ENCODE measurements at places on chromosomes 12 and 14. TPM values are rescaled to one million over a fixed set of nuclear protein-coding genes. Genes with fewer than 3 reads are reported as not detected.

DNA sequence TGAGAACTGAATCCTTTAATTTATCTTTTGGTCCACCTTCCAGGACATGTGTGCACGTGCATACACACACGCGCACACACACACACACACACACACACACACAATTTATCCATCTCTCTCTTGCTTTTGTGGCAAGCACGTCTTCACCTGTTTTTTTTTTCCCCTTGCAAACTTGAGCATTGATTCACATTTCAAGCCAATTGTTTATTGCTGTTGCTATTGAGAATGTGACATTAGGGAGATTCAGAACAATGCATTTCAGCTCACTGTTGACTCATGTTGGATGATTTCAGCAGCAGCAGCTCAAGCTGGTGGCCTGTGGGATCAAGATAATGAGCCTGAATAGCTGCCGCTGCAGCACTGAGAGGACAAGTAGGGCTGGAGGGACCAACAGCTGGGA lies 128.9 kb downstream of the SNAPC1 start:
- H3K27ac ChIP-seq = no peak overlapping the region
- peaks cover 18% of the 10 kb centered on the region for H3K27me3 ChIP-seq
- H3K36me3 ChIP-seq = peaks cover 7% of the 10 kb centered on the region
- H3K4me3 ChIP-seq = no peak overlapping the region
- H3K4me1 ChIP-seq = peaks cover 27% of the 10 kb centered on the region
- DNase-seq = no peak

The ADAMTS20 gene
- total RNA-seq = not detected

- no peak for DNase-seq
- H3K27ac ChIP-seq = no peak overlapping the region
- no peaks in the 10 kb centered on the region for H3K36me3 ChIP-seq
- no peak overlapping the region for H3K4me3 ChIP-seq
- peaks cover 23% of the 10 kb centered on the region for H3K27me3 ChIP-seq
- no peaks in the 10 kb centered on the region for H3K4me1 ChIP-seq
Measured at GRCh38 chr12:30863839-30864238, 62.7 kb upstream of the TSPAN11 start.

The GUCY2C gene
- not detected for total RNA-seq

DNA sequence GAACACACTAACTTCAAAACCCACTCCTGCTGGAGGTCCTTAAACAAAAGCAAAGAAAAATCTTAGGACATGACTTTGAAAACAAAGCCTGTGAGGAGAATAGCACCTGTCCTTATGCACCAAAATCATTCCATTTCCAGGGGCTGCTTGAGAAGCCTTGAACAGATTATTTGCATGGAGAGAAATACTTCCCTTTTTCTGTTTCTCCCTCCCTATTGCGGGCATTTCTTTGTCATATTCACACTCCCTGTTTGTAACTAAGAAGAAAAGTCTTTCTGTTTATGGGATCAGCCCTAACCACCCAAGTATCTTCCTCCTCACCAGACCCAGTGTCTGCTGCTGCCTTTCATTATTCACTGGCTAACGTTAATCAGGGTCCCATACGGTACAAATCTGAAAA lies 218.8 kb downstream of the DPF3 start:
- no peak overlapping the region for H3K27ac ChIP-seq
- H3K27me3 ChIP-seq = peaks cover 21% of the 10 kb centered on the region
- peaks cover 4% of the 10 kb centered on the region for H3K4me1 ChIP-seq
- H3K36me3 ChIP-seq = peaks cover 17% of the 10 kb centered on the region
- no peak for DNase-seq

DNA sequence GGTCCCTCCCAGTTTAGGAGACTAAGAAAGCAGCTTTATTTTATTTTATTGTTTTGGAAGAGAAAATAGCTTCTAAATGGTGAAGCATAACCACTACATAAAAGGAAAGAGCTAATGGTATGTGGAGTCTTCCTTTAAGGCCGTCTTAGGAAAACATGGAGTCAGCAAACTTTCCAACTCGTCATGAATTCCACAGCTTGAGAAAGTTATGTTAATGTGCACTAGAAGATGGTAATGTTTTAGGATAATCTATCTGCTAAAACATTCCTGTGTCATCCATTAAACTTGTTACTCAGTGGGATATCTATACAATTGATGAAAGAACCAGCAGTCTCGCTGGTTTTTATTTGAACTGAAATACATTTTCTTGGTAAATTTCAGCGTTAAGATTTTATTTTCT lies 448.4 kb upstream of the SEL1L start:
- no peak overlapping the region for H3K27ac ChIP-seq
- H3K4me1 ChIP-seq = no peaks in the 10 kb centered on the region
- H3K27me3 ChIP-seq = no peaks in the 10 kb centered on the region
- no peak for DNase-seq

The RPGRIP1 gene
- total RNA-seq = not detected

DNA sequence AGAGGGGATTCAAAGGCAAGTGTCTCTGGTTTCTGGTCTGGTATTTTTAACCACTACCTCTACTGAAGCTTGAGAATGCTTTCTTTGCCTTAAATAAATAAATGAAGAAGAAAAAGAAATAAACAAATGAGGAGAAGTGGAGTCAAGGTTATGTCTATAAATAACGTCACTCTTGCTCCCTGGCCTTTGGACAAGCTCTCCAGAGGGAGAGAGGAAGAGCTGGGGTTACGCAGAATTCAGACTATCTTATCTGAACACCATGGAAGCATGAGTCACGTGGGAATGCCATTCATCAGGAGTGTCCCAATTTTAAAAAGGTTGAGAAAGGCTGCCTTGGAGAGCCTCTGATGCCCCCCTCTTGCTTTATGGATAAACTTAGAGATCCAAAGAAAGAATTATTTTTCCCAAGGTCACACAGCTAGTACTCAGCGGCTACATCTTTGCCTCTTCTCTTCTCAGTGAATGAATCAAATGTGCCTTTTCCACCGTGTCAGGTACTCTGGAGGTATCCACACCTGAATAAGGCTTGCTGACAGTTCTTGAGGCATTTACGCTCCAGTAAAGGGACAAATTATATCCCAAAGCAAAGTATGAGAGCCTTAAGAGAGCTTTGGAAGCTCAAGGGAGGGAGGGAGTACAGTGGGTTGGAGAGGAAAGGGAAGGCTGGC lies 12.9 kb upstream of the MSI1 start:
- DNase-seq = no peak
- H3K4me3 ChIP-seq = no peak overlapping the region
- no peaks in the 10 kb centered on the region for H3K36me3 ChIP-seq
- H3K4me1 ChIP-seq = no peaks in the 10 kb centered on the region
- H3K27ac ChIP-seq = no peak overlapping the region

- H3K4me3 ChIP-seq = no peak overlapping the region
- H3K27me3 ChIP-seq = no peaks in the 10 kb centered on the region
- no peaks in the 10 kb centered on the region for H3K36me3 ChIP-seq
Measured at GRCh38 chr14:66490143-66491111, 4.3 kb downstream of the CCDC196 start.

The FUT8 gene
- total RNA-seq = 79.2 TPM

DNA sequence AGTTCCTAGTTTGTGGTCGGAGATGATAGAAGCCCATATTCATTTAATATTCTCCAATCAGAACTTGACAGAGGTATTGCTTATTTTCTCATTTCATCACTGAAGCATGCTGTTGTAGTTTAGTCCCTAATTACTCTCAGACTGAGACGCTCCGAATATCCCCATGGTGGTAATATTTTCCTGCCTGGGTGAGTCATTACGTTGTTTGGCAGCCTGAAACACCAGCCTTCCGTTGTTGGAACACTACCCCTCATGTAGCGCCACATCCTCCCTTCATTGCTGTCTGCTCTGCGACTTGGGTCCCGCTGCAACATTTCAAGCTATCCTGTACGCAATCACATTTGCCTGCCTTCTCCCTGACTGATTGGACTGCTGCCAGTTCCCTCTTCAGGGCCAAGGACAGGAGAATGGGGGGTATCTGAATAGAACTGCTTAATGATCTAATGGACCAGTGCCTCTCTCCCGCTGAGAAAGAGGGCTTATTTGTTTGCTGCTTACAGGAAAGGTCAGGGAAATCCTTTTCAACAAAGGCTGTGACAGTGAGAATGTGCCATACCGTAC lies 369.1 kb downstream of the NPAS3 start:
- H3K4me3 ChIP-seq = no peak overlapping the region
- H3K36me3 ChIP-seq = no peaks in the 10 kb centered on the region
- DNase-seq = no peak
- H3K4me1 ChIP-seq = no peaks in the 10 kb centered on the region
- no peak overlapping the region for H3K27ac ChIP-seq
